ENCODE measurements at places on chromosomes 11 and 22.

DNA sequence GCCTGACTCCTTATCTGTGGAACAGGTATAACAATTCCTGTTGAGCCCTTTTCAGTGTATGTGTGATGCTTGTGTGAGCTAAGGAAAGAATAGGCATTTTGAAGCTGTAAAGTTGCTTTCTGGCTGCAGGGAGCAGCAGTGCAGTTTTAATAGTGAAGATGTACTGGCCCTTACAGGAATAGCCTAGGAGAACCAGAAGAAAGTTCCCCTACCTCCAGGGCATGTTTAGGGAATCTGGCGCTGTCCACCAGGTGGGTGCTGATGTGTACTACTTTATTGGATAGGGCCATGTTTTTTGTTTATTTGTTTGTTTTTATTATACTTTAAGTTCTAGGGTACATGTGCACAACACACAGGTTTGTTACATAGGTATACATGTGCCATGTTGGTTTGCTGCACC is 11.5 kb downstream of the BMAL1 start:
- DNase-seq: no peak

DNA sequence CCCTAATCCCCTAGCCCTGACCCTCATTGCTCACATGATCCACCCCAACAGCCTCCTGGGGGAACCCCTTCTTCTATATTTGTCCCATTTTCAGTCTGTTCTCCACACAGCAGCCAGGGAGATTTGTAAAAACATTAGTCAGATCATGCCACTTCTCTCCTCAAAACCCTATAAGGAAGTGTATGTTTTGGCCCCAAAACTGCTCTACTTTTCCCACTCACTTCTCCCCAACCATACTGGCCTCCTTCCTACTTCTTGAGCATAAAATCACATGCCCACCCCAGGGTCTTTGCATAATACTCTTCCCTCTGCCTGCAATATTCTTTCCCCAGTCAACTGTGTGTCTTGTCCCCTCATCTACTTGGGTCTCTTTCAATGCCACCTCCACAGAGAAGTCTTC is 4.7 kb upstream of the SLC22A12 start:
- DNase-seq: no peak

GRCh38 chr22:19798891-19799293 is 38.3 kb downstream of the TBX1 start:
- no peak for DNase-seq

DNA sequence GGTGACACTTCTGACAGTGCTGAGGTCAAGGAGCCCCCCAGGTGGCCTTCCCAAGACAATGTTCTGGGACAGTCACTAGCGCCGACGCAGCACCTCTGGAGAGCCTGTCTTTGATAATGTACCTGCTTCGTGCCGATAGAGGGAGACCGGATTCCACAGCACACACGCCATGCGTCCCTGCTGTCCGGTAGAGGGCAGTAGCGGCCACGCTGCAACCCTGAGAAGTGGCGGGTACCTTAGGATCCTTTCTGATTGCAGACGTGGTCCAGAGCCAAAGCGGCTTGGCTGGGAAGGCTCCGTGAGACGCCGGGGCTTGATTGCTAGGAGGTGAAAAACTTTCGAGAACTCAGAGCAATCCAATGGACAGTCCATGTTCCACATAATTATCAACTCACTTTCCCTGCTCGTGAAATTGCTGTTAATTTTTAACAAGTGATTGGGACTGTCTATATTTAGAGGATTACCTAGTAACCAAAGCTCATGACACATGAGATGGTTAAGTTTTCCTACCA is 11.4 kb upstream of the BARX2 start:
- DNase-seq: peak; percentile 49

GRCh38 chr11:100632941-100633452 is 54.1 kb upstream of the ARHGAP42 start:
- DNase-seq: peak; percentile 46

- no peak for DNase-seq
Measured at GRCh38 chr11:27085605-27086004, 45.0 kb downstream of the BBOX1 start.

- no peak for DNase-seq
Measured at GRCh38 chr11:76574406-76574805, 96.1 kb downstream of the LRRC32 start.

DNA sequence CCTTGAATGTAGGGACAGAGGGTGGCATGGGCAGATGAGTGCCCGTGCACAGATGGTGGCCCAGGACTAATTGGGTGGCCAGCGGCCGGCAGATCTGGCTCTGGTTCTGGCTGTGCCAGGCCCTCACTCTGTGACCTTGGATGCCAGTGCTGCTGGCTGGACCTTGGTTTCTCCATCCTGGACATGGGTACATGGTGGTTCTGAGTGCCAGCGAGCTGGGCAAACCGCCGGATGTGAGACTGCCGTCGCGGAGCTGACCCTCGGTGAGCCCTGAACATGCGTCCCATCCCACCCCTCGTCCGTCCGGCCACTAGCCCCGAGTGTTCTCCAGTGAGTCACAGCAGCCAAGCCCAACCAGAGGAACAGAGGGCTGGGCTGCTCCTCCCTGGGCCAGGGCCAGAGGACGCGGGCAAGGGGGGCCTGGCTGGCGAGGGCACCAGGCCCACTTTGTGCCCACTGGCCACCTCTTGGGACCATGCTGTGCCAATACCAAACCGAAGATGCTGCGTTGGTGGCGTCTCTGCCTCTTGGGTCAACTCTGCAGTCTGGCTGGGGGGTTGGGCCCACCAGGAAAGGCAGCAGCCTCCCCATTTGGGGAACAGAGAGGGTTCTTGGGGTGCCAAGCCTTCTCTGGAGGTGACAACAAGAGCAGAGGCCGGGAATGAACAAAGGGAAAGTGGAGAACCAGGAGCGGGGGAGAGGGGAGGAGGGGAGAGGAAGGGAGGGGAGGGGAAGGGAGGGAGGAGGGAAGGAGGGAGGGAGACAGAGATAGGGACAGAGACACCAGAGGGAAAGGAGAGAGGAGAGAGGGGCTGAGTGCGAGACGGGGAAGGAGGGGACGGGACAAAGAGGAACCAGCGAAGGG is 10.7 kb downstream of the LSP1 start:
- peak; percentile 83 for DNase-seq

- DNase-seq: no peak
Measured at GRCh38 chr11:115501502-115501892, 2.7 kb downstream of the CADM1 start.

GRCh38 chr11:1006762-1007161 is 29.8 kb downstream of the MUC6 start:
- no peak for DNase-seq

DNA sequence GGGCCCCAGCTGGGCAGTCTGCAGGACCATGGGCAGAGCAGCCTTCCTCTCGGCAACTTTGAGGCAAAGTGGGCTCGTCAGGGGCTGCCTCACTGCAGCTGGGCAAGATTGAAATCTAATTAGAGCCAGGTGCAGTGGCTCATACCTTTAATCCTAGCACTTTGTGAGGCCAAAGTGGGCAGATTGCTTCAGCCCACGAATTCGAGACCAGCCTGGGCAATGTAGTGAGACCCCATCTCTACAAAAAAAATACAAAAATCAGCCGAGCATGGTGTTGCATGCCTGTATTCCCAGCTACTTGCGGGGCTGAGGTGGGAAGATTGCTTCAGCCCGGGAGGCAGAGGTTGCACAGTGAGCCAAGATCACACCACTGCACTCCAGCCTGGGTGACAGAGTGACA is 34.2 kb downstream of the ARHGAP8 start:
- no peak for DNase-seq

DNA sequence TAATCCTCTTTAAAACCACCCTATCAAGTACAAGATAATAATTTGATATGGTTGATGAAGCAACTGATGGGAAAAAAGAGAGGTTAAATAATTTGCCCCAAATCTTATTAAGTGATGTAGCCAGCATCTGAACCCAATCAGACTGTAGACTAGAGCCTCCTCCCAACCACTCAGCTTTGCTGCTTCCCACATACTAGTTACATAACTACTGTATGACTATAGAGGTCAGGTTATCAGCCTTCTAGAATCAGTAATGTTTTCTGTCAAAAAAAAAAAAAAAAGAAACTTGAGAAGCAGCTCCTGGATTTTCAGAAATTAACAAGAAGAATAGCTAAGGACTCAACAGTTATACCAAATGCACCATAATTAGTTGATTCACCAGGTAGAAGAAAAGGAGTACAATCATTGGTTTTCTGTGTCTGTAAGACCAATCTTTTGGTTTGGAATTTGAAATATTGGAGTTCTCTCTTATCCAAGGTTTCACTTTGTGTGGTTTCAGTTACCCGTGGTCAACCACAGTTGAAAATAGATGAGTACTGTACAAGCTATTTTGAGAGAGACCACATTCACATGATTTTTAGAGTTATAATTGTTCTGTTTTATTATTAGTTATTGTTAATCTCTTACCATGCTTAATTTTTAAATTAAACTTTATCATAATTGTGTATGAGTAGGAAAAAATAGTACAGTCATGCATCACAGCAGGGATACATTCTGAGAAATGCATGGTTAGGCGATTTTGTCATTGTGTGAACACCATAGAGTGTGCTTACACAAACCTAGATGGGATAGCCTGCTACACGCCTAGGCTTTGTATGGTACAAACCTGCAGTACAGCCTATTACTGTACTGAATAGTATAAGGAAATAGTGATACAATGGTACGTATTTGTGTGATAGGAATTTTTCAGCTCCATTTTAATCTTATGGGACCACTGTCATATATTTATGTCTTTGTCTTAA is 72.2 kb downstream of the PDHX start:
- DNase-seq: no peak

GRCh38 chr11:19794161-19794560 is 81.5 kb downstream of the NAV2 start:
- no peak for DNase-seq

DNA sequence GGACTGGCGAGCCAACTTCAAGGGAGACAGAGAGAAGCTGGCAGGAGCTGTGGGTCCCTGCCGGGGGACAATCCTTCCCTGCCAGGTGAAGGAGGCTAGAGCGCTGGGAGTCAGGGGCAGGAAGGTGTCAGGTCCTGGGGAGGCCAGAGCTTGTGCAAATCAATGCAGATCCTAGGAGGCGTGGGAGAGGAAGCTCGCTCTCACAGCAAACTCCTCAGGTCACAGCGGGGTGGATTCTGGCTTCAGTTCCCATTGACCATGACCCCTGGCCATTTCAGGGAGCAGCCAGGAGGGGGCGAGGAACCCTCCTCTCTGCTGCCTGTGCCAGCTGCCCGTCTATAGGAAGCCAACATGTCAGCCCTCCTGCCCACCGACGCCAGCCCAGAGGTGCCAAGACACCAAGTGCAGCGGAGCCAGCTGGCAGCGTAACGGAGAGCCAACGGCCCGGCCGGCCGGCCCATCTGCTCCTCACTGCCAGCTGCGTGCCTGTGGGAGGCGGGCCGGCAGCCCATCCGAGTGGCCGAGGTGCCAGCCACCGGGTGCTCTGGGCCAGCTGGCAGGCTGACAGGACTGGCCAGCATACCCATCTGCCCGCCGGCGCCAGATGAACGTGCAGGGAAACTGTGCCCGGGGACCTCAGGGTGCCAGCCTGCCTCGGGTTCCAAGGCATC is 374.8 kb downstream of the MIAT start:
- peak; percentile 25 for DNase-seq

DNA sequence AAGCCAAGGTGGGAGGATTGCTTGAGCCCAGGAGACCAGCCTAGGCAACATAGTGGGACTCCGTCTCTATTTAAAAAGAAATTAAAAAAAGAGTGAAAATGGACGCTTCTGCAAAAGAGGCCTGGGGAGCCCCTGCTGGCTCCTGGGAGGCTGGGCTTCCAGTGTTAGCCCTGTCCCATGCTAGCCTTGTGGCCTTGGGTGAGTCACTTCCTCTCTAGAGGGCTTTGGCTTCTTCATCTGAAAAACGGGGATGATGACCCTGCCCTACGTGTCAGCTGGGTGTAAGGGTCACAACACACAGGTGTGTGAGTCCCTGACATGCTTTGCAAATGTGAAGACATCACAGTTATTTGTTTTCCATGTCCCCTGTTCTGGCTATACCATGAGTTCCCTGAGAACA is 32.8 kb downstream of the FAM227A start:
- no peak for DNase-seq

- DNase-seq: no peak
Measured at GRCh38 chr11:90349731-90350130, 126.9 kb upstream of the CHORDC1 start.

GRCh38 chr11:66004186-66004585 is 1.9 kb downstream of the BANF1 start:
- no peak for DNase-seq

- no peak for DNase-seq
Measured at GRCh38 chr11:12330485-12331231, 46.7 kb upstream of the PARVA start.

GRCh38 chr22:47310601-47311000 is 548.2 kb downstream of the TBC1D22A start:
- DNase-seq: no peak

GRCh38 chr11:12674571-12674935 is 332 bp downstream of the TEAD1 start:
- DNase-seq: no peak

DNA sequence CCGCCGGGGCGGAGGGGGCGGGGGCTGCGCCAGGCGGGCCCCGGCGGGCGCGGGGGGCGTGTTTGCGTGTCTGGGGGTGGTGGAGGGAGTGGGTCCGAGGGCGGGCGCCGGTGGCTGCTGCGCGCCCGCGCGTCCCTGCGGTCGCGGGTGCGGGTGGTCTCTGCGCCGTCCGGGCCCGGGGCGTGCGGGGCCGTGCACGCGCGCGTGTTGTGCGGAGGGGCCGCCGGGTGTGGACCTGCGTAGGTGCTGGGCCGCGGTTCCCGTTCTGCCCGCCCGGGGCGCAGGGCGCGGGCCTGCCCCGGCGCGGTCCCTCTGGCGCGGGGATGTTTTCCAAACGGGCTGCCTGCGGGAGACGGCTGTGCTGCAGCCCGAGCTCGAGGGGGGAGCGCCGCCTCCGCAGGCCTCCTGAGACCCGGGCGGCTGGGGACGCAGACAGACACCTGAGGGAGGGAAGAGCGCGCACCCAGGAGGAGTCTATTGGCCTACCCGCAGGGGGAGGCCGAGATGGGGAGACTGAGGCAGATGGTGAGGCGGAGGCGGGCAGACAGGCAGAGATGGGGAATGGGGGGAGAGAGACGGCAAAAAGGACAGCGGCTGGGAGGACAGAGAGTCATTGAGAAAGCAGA is 442 bp downstream of the PELI3 start:
- no peak for DNase-seq

DNA sequence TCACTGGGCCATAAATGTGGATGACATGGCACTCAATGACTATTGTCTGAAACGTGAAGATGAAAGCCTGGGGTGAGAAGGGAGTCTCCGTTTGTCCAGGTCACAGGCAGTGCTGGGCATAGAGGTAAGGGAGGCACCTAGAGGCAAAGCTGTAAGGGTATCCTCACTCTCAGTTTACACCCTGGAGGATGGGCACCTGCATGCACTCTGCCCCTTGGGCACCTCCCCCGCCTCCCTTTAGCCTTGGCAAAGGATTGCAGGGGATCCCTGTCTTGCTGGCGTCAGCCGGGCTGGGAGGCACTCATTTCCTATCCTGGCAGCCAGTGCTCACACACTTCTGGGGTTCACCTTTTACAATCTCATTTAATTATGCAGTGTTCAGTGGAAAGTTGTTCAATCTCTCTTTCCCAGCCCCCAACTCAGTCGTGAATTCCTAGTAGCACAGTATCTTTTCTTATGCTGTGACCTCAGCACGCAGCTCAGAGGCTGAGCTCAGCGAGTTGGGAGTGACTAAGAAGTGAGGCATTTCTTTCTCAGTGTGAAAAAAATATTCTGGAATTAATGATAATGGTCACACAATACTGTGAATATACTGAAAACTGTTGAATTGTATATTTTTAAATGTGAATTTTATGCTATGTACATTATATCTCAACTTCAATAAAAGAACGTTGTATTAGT is 866.6 kb downstream of the BRD1 start:
- DNase-seq: no peak

Measured in brain pericyte (primary cell).